ENCODE measurements at places on chromosomes 12 and 14.

GRCh38 chr12:65594409-65594808 lies 229.9 kb upstream of the HMGA2 start:
- no peak for DNase-seq

GRCh38 chr14:99539491-99539890 lies 58.3 kb downstream of the CCNK start:
- DNase-seq, result no peak

- no peak for DNase-seq
Measured at GRCh38 chr12:128133321-128134073, 133.5 kb upstream of the TMEM132C start.

- no peak for DNase-seq
Measured at GRCh38 chr12:43586646-43587245, 34.7 kb upstream of the ADAMTS20 start.

DNA sequence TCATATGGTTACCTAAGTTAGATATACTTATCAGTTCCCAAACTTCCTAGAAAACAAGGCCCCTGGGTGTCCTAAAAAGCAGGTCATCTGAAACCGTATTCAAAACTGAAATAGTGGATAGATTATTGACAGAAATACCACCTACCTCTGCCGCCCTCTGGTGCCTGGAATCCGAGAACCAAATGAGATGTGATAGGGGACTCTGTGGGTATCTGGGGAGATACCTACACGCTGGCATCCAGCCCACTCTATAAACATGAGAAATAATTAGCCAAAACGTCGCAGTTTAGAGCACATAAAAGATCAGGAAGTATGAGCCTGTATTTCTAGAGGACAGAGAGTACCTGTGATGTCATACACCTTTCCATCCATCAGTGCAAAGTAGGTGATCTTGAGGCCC lies 4.4 kb downstream of the ORMDL2 start:
- DNase-seq, result no peak

DNA sequence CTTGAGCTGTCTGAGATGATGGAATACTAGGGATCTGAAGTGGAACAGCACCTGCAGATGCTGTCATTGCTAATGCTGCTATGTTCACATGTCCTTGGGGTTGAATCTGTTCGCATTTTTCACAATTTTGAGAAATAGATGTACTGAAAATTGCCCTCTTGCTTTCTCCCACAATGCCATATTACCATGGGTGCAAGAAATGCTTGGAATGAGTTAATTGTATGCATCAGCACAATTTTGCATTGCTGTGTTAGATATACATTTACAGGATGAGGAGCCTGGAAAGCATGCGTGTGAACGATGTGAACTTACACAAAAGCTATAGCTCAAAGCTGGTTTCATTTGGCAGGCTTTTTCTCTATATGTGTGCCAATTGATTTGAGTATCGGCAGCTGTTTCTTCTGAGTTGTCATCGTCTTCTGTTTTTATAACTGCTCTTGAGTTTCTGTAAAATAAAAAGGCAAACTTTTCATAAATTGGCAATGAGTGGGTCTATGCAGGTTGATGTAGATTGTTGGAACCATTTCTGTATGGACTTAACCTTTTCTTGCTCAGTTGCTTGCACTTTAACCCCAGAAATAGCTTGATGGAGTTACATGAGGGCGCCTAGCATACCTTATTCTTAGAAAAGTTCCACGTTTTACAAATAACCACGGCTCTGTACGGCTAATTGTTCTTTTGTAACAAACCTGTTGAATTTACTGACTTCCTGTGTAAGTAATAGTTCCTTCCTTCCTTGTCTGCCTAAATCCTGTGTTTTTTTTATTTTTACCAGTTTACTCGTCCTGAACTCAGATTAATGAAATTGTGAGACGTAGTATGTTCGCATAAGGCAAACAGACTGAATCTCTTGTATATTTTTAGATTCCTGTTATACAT lies 105.9 kb downstream of the FGD4 start:
- no peak for DNase-seq

- DNase-seq, result no peak
Measured at GRCh38 chr12:117053050-117053400, 46.2 kb downstream of the TESC start.

DNA sequence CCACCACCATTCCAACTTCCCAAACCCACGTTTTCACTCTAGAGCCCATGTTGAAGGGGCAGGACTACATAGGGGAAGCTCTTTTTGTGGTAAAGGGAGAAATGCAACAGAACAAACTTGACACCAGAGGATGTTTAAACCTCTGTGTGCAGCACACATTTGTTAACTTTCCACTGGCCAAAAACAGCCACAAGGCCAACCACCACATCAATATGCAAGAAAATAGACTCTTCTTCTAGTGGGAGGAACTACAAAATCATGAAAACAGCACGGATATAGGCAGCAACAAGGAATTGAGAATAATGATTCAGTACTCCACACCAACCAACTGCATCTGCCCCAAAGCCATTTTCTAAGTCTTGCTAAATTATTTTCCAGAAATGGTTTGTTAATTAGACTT lies 66.3 kb upstream of the CEP83 start:
- no peak for DNase-seq

GRCh38 chr12:28088566-28089272 lies 101.5 kb upstream of the CCDC91 start:
- DNase-seq, result no peak

DNA sequence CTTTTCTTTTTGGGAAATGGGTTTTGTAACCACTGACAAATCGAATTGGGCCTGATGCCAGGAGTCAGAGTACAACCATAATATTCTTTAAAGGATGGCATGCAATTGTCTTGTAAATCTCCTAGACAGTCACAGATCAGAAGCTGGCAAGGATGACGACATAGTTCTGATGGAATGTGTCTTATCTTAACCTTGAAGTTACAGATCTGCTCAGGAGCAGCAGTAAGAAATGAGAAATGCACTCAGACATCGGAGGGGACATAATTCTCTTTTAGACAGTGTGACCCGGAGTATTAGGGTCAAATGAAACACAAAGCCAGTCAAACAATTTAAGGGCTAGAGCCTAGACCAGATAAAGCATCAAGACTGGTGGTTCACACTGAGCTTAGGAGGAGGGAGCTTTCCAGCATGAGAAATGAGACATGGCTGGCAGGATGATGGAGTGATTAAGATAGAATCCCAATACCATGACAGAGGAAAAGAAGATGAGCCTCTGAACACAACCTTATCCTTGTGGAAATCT lies 17.5 kb downstream of the CBX5 start:
- no peak for DNase-seq

GRCh38 chr14:96904201-96904600 lies 107.0 kb downstream of the VRK1 start:
- no peak for DNase-seq

- no peak for DNase-seq
Measured at GRCh38 chr14:35669782-35670181, 135.8 kb downstream of the INSM2 start.
